ENCODE measurements at places on chromosomes 13 and 19. TPM values are rescaled to one million over a fixed set of nuclear protein-coding genes. Genes with fewer than 3 reads are reported as not detected.

Gene EFNA2
- 9.1 TPM for total RNA-seq

Gene ZNF600
- total RNA-seq, result 0.12 TPM

Gene SCGB2B2
- total RNA-seq, result not detected

Gene CACNG7
- 0.07 TPM for total RNA-seq

Gene COL4A1
- 197 TPM for total RNA-seq
